A172 (cell line): ENCODE measurements at places on chromosomes 4 and X. TPM values are rescaled to one million over a fixed set of nuclear protein-coding genes. Genes with fewer than 3 reads are reported as not detected.

DNA sequence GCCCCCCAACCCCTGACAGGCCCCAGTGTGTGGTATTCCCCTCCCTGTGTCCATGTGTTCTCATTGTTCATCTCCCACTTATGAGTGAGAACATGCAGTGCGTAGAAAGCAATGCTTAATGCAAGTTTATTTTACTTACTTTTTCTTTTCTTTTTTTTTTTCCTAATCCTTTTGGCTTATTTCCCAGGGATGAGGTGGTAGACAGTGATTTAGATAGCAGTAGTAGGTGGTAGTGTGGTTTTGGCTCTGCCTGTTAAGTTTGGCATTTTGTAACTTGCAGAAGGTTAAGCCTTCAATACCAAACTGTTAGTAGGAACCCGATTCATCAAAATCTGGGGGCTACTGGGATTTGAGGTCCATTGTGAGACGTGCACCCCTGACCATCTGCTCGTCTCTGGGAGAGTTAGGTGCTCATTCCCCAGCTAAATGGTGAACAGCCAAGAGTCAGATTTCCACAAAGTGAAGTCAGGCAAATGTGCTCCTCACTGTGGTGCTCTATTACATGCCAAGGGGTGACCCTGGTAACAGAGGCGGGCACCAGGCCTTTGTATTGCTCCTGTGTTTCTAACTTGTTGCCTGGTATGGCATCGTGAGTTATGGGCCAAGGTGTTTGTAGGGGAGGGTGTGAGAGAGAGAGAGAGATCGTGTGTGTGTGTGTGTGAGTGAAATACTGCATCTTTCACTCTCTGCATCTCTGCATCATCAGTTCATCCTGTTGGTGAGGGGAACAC is 70.3 kb downstream of the PHOX2B start:
- DNase-seq, result peak; percentile 54

GRCh38 chr4:75880278-75880677 is 22.0 kb downstream of the PPEF2 start:
- DNase-seq, result no peak

GRCh38 chr4:70613306-70614183 is 15.0 kb upstream of the ENAM start:
- no peak for DNase-seq

- DNase-seq, result no peak
Observed at GRCh38 chr4:118916691-118917289, 28.1 kb downstream of the SYNPO2 start.

DNA sequence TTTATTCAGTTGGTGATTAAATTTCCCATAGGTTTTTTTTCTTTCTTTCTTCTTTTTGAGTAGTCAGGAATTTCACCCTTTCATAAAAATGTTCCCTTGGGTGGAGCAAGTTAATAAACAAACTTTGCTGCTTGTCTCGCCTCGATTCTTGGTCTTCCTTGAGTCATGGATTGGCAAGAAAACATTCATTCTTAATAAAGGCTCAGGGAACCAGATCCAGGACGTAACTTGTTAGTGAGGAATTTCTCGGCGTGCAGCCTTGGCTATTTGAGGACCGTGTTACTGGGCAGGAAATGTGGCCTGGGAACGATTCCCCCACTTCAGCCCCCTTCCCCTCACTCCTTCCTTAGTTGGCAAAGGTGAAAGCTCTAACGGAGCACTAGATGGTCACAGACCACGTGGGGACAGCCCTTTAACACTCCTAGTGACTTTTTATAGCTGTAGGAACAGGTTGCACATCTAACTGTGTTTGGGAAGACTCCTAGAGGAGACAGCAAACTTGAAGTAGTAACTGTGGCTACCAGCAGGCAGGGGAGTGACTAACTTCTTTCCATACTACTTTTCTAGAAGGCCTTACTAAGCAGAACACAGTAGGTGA is 106.8 kb downstream of the UCHL1 start:
- DNase-seq, result no peak

DNA sequence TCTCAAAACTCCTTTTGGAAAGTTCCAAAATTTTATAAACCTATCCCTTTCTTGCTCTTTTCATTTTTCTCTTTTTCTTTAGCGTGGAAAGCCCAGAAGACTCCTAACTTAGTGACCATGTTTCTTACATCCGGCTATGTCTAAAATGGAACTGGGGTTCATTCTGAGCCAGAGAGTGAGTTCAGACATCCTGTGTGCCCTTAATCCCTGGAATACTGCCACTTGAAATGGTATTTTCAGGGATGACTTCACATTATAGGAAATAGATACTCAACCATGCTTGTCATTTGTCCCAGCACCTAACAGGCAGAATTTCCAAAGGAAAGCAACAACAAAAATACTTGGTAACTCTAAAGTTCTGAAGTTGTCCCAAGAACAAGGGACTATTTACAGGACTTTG is 379.6 kb downstream of the ARHGAP24 start:
- no peak for DNase-seq

DNA sequence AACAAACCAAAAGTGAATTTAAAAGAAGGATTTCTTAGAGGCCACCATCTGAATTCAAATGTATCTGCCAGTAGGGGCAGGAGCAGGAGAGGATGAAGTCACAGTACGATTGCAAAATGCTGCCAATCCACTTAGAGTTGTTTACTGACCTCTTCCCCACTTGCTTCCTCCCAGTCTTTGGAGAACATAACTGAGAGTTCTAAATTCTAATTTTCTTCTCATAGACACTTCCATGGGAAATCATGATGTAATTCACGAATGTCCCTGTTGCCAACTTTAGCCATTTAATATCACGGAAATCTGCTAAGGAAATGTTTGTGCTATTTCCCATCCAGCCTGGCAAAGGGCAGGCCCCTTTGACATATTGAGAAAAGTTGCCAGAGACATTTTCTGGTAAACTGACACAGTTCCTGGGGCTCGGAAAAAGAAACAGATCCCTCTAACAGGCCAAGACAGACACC is 33.6 kb upstream of the NOCT start:
- DNase-seq, result peak; percentile 22

DNA sequence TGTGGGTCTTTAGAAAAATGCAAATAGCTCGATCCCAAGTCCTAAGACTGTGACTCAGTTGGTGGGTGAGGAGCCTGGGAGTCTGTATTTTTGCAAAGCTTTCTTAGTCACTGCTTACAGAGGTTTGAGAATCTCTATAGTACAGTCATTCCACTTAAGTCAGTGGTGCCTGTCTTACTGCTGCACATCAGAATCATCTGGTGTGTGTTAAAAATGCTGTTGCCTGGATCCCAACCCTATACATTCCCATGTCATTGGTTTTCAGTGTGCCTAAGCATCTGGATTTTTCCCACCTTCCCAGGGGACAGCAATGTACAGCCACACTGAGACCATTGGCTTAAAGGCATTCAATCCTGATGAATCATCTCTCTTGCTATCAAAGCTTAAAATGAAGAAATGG is 21.0 kb upstream of the GEMIN8 start:
- DNase-seq, result no peak

GRCh38 chr4:14952352-14952751 is 49.9 kb upstream of the CPEB2 start:
- no peak for DNase-seq

- DNase-seq, result no peak
Observed at GRCh38 chrX:96707804-96708203, 23.2 kb downstream of the DIAPH2 start.

- no peak for DNase-seq
Observed at GRCh38 chrX:131058136-131058868, at the start of gene ARHGAP36. ARHGAP36 (plus strand) TSS chrX:131058346; CDS start chrX:131081666, 23,320 bp downstream.

DNA sequence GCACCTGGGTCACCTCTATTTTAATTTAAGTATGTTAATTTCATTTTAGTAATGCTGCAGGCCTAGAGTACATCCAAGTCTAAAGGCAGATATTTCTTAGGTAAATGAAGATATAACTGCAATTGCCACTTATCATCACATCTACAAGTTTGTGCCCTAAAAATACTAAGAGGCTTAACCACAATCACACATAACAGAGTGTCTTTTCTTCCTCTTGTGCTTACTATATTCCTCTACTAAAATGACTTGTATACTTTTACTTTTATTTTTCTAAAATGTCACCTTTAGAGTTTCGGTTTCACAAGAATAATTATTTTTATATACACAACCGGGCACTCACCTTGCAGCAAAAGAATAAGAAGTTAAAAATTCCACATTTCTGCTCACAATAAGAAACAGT is 77.9 kb downstream of the EFHC2 start:
- DNase-seq, result no peak

- no peak for DNase-seq
Observed at GRCh38 chr4:5705647-5706320, 2.6 kb downstream of the EVC2 start.

- DNase-seq, result peak; percentile 27
Observed at GRCh38 chrX:152640034-152640818, 2.5 kb downstream of the GABRQ start.

DNA sequence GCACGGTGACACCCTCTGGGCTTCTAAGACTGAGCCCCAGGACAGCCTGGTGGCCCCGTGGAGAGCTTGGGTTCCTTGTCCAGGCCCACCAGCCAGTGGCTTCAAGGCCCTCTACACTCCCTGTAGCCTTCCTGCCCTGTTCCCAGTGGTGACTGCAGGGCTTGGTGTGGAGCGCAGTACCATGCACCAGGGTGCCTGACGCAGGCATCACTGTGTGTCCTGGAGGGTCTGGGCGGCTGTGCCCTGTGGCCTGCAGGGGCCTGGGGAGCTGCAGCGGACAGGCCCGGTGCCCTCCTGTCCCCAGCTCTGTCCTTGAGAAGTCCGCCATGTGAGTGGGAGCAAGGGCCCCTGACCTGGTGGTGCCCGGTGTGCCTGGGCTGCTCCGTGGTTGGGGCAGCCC is 4.3 kb downstream of the FGFRL1 start:
- DNase-seq, result no peak

DNA sequence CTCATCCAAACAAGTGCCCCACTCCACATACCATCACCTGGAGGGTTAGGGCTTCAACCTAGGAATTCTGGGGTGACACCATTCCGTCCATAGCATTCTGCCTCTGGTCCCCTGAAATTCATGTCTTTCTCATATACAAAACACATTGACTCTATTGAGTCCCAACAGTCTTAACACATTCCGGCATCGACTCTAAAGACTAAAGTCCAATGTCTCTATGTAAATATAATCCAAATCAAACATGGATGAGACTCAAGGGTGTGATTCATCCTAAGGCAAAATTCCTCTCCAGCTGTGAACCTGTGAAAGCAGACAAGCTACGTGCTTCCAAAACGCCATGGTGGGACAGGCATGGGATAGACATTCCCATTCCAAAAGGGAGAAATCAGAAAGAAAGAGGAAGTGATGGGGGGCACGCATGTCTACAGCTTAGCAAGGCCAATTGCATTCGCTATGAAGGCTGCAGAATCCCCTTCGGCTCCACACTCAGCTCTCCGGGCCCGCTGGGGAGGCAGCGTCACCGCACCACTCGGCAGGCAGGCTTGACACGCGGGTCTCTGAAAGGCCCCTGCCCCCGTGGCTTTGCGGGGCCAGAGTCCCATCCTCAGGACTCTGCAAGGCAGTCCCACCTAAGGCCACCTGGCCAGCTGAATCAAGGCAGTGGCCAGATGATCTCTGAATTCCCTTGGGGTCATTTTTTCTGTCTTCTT is 53.2 kb downstream of the ADRA2C start:
- no peak for DNase-seq

DNA sequence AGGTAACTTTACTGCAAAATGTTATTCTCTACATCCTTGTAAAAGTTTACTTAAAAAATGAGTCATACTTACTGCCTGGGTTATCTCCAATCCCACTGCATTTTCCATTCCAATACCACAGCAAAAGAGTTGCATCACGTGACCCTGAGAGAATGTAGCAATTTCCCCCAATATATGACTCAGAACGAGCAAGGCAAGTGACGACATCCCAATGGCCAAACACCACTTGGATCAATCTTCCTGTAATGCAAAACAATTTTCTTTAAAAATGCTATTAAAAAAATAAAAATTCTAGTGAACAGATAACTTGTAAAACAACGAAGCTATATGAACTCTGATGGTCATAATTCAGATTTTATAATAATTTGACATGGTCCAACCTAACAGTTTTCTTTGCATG is 224.3 kb downstream of the DCLK2 start:
- DNase-seq, result peak; percentile 89

DNA sequence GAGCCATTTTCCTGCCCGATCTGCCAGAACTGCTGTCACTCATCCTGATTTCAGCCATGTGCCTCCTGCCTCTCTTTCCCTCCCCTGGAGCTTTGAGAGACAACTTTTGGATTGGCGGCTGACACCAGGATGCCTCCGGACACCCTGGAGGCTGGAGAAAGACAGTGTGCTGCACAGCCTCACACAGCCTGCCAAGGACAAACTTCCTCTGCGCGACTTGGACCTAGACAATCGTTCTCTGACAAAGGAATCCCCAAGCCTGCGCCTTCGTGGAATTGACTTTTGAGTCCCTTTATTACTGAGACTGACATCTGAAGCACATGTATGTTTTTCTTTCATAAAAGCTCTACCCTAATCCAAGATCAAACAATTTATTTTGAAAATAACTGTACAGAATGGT is 10.8 kb upstream of the LDB2 start:
- DNase-seq, result no peak

DNA sequence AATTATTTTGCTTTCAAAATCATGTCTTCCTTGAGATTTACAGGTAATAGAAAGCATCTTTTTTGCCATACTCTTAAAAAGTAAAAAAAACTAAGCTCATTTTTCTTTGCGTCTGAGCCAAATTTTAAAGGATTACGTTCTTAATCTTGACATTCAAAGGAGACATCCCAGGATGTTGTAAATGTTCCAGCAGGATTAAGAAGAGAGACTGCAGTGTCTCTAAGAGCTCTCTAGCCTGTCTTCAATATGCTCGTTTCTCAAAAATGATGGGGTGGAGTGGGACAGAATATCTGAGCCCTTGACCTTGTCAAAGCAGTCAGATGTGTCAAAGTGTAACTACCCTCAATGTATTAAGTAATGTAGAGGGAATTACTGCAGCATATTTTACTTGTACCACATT is 363.3 kb downstream of the PCDH7 start:
- DNase-seq, result no peak

CFI gene
- total RNA-seq, result 1.1 TPM in 1 of 2 replicates, not detected in the other

GNPDA2 gene
- total RNA-seq, result 46.8 and 49.7 TPM in 2 replicates

GPR78 gene
- total RNA-seq, result 0.12 and 0.59 TPM in 2 replicates

USP17L28 gene
- not detected in 2 replicates for total RNA-seq

SPARCL1 gene
- not detected in 2 replicates for total RNA-seq

FRMD7 gene
- total RNA-seq, result not detected in 2 replicates

POU3F4 gene
- not detected in 2 replicates for total RNA-seq

CXorf65 gene
- not detected in 2 replicates for total RNA-seq

BRS3 gene
- not detected in 2 replicates for total RNA-seq

TDO2 gene
- total RNA-seq, result 235 and 369 TPM in 2 replicates

TSPAN5 gene
- 8.8 and 18.4 TPM in 2 replicates for total RNA-seq

PHOX2B gene
- total RNA-seq, result not detected in 2 replicates

GAGE1 gene
- 2.7 and 15.5 TPM in 2 replicates for total RNA-seq
